ENCODE measurements at places on chromosomes 12 and 14.

- DNase-seq, result peak; percentile 59
Observed at GRCh38 chr12:12561371-12562015, 1.2 kb downstream of the DUSP16 start.

GRCh38 chr12:6632026-6632983 is 3.5 kb downstream of the LPAR5 start:
- DNase-seq, result peak; percentile 64

DNA sequence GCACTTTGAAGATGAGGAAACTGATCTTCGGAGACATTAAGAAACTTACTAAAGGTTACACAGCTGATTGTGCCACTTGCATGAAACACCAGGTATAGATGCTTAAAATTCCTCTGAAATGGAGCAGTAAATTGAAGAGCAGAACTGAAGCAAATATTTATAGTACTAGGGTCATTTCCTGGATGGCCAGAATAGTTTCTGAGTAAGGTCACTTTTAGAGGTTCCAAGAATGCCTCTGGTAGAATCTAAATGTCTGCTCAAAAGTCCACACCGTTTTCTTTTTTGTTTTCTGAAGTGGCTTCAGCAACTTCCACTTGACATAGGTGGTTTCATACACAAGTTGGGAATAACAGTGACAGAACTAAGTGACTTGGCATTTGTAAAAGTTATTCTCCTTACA is 19.4 kb downstream of the TPH2 start:
- no peak for DNase-seq

DNA sequence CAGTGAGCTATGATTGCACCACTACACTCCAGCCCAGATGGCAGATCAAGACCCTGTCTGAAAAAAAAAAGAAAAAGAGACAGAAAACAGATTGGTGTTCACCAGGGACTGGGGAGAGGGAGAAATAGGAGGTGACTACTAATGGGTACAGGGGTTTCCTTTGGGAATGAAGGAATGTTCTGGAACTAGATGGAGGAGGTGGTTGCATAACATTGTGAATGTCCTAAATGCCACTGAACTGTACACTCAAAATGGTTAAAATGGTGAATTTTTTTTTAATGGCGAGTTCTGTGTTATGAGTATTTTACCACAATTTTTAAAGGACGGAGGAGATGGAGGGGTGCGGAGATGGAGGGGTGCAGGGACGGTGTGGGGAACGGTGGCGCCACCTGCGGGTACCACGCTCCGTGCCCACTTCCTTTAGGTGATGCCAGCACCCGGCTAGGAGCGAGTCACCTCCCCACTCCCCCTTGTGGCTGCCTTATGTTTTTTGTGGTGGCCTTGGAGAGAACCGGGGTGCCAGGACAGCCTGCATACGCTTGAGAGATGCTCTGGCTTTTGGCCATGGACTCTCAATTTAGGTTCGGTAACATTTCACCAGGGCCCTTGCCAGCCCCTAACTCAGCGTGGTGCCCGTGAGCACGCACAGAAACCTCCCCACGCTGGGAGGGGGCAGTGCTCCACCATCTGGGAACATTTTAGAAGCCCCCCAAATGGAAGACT is 16.1 kb downstream of the UBC start:
- peak; percentile 67 for DNase-seq

DNA sequence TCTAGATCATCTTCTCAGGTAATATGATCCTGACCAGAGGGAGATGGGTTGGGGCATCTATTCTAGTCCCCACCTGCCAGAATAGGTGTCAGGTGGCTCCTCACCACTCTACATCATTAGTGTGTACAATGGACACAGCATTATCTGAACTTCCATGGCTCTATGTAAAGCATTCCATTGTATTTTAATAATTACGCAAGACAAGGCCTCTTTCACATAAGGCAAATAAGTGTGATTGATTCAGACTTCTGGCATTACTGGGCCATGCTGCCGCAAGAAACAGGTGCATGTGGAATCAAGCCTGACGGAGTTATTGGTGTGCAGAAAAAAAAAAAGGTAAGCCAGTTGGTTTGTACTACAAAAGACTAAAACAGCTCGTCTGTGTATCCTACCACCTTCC is 3.1 kb upstream of the DDHD1 start:
- no peak for DNase-seq

DNA sequence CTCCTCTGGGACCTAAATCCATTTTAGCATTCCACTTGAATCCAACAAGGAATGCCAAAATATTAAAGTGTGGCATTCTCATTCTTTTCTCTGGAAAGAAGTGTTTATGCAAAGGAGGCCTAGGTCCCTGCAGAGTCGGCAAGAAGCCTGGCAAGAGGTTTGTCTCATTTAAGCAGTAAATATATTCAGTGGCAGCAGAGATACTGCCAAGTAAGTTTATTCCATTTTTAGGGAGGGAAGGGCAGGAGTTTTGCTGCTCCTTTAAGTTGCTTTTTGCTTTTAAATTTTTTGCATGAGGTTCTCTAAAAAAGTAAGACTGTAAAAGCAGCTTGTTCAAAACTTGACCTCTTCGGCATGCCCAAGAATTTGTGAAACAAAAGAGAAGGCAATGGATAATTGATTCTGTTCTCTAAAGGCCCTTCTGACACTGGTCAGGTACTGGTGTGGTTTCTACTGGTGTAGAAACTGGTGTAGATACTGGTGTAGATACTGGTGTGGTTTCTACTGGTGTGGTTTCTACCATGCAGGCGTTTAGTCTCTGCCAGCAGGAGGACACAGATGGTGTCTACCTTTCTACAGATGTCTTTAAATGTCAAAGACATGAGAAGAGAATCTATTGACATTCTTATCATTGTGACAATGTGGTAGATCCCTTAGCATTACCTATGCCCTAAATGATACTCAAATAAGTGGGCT is 107.3 kb downstream of the SAMD4A start:
- DNase-seq, result no peak

DNA sequence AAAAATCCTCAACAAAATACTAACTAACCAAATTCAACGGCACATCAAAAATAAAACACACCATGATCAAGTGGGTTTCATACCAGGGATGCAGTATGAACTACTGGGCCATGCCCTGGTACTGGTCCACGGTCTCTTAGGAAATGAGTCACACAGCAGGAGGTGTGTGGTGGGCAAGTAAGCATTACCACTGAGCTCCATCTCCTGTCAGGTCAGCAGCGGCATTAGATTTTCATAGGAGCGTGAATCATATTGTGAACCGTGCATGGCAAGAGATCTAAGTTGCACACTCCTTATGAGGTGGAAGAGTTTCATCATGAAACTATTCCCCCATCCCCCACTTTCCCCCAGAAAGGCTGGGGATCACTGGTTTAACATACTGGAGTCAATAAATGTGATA is 6.7 kb upstream of the LGR5 start:
- no peak for DNase-seq

DNA sequence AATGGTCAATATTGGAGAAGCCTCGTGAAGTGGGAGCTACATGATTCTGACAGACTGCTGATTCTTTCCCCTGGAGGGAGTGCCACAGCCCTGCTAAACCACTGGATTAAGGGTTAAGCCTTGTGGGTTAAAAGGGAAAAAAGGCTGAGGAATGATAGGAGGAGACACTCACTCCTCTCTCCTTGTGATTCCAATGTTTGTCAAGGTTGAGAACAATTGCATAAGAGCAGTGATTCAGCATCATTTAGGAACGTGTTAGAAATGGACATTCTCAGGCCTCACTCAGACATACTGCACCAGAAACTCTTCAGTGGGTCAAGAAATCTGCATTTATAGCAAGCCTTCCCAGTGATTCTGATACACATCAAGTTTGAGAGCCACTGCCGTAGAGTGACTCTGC is 87.8 kb upstream of the GZMB start:
- no peak for DNase-seq

- no peak for DNase-seq
Observed at GRCh38 chr12:14510574-14510973, 57.1 kb downstream of the PLBD1 start.

DNA sequence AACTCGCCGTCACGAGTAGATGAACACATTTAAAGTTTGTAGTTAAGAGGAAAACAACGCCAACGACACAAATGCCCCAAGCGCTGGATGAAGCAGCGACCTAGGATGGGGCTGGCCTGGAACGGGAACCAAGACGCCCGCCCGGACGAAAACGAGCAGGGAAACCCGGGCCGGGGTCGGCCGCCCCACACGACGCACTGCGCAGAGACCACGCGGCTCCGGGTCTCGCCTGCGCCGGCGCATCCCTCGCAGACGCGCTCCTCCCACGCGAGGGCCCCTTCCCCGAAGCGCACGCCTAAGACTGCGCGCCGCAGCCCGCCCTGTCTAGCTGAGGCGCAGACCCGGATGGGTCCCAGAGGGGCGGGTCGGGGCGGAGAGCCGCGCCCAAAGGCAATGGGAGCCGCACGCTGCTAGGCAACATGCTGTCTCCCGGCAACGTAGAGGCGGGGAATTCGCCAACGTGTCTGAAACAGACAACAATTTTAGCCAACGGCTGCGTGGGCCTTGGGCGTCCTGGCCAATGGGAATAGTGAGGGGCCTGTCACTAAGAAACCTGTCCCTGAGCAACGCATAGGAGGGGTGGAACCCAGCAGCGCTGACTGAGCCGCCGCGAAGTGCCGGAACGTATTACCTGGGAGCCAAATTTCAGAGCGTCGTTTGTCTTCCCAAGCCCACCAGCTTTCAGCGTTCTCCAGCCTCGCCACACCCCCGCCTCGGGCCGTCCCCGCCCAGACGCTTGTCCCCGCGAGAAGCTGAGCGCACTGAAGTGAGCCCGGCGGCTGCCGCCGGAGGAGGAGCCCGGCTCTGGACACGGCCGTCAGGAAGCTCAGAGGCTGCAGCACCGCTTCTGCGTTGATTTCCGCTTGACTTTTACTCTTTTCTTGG is 21.0 kb upstream of the CHFR start:
- peak; percentile 97 for DNase-seq

DNA sequence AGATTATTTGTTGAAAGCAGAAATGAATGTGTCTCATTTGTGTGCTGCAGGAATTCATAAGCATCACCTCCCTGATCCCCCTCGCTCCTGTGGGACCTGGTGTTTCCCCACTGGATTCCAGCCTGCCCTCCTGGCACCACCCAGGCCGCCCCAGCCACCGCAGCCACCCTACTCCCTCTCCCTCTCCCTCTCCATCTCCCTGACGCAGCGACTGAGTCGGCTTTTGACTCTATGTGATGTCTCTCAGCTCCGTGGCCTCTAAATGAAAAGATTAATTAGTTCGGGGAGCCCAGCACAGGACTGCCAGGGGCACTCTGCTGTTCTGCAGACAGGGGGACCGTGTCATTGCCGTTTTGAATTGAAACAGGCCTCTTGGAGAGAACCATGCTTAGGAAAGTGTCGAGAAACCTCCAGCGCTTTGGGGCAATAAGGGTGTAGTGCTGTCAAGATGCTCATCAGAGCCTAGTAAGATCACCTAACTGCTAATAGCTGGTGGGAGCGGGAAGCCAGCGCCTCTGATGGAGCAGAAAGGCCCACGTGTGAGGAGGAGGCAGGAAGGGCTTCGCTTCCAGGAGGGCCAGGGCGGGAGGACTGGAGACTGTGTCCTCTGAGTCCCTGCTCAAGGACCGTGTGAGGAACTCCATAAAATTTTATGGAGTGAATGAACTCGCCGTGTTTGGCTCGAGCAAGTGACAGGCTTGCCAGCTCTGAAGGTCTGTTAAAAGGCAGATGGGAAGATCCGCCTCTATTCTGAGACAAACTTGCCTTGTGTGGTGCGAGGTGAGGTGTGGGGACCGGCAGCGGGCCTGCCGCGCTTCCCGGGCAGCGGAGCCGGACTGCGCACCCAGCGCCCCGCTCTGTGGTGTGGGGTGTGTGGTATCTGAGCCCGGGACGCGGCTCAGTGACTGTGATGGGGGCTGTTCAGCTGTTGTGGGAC is 157.4 kb upstream of the C14orf180 start:
- DNase-seq, result no peak

GRCh38 chr12:86484473-86484872 is 228.3 kb upstream of the MGAT4C start:
- DNase-seq, result no peak

DNA sequence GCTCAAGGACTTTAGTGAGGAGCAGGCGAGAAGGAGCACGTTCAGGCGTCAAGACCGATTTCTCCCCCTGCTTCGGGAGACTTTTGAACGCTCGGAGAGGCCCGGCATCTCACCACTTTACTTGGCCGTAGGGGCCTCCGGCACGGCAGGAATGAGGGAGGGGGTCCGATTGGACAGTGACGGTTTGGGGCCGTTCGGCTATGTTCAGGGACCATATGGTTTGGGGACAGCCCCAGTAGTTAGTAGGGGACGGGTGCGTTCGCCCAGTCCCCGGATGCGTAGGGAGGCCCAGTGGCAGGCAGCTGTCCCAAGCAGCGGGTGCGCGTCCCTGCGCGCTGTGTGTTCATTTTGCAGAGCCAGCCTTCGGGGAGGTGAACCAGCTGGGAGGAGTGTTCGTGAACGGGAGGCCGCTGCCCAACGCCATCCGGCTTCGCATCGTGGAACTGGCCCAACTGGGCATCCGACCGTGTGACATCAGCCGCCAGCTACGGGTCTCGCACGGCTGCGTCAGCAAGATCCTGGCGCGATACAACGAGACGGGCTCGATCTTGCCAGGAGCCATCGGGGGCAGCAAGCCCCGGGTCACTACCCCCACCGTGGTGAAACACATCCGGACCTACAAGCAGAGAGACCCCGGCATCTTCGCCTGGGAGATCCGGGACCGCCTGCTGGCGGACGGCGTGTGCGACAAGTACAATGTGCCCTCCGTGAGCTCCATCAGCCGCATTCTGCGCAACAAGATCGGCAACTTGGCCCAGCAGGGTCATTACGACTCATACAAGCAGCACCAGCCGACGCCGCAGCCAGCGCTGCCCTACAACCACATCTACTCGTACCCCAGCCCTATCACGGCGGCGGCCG is 1.1 kb downstream of the PAX9 start:
- DNase-seq, result no peak

GRCh38 chr14:29637411-29637810 is 290.2 kb downstream of the PRKD1 start:
- DNase-seq, result no peak

GRCh38 chr12:389142-390096 is at the start of gene KDM5A:
KDM5A (minus strand) TSS chr12:389320; CDS start chr12:389091, 229 bp downstream.
- peak; percentile 95 for DNase-seq

- no peak for DNase-seq
Observed at GRCh38 chr12:47977046-47977771, 13.8 kb downstream of the TMEM106C start.

DNA sequence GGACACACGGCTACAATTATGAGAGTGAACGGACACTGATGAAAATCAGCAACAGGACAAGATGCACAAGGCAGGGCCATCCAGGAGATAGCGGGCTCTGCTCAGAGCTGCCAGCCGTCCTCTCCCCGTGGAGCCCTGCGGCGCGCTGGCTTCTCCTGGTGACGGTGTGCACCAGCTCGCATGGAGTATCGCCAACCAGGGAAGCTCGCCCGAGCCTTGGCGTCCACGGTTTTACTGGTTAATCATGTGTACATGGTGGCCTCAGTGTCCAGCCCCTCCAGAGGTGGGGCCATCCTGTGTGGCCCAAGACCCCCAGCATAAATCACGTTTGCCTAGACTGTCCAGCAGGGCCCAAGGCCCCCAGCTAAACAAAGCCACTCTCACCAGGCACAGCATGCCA is 31.2 kb upstream of the DYNC1H1 start:
- no peak for DNase-seq

- DNase-seq, result no peak
Observed at GRCh38 chr14:81946834-81947798, 413.5 kb upstream of the SEL1L start.

Data from CD4-positive, alpha-beta T cell treated with Interleukin-4 for 1 hour (primary cell).